PC-3 (cell line): ENCODE measurements at places on chromosomes 2 and 18. TPM values are rescaled to one million over a fixed set of nuclear protein-coding genes. Genes with fewer than 3 reads are reported as not detected.

Gene DLX1
- total RNA-seq, result 7.6 and 13.2 TPM in 2 replicates

Gene POTEJ
- total RNA-seq, result not detected in 2 replicates

Gene VSNL1
- total RNA-seq, result not detected in 2 replicates

Gene CACNB4
- not detected in 2 replicates for total RNA-seq

Gene CASP10
- 1.3 and 4.2 TPM in 2 replicates for total RNA-seq

Gene UGT1A3
- not detected in 2 replicates for total RNA-seq

Gene MREG
- 24.4 and 35.4 TPM in 2 replicates for total RNA-seq

Gene ANKRD30BL
- total RNA-seq, result not detected in 2 replicates

Gene RBM44
- 0.35 and 0.51 TPM in 2 replicates for total RNA-seq

Gene TWSG1
- total RNA-seq, result 30.1 and 32.8 TPM in 2 replicates

Gene BCL2
- total RNA-seq, result 1.3 and 1.5 TPM in 2 replicates

Gene REEP1
- 0.06 TPM in 1 of 2 replicates, not detected in the other for total RNA-seq

Gene LIPG
- 9.1 and 14.8 TPM in 2 replicates for total RNA-seq

Gene SULT1C3
- total RNA-seq, result not detected in 2 replicates

Gene AGBL5
- 14.1 and 19.2 TPM in 2 replicates for total RNA-seq

- no peaks in the 10 kb centered on the region for H3K36me3 ChIP-seq
- DNase-seq, result peak; percentile 77
- peaks cover 12% of the 10 kb centered on the region for H3K4me1 ChIP-seq
- peaks cover 13% of the 10 kb centered on the region; the same call in 1 of the 2 replicates for H3K27me3 ChIP-seq
Observed at GRCh38 chr2:178747767-178748166, 59.5 kb downstream of the TTN start.

- no peak overlapping the region for H3K27ac ChIP-seq
- no peaks in the 10 kb centered on the region for H3K27me3 ChIP-seq
- H3K4me1 ChIP-seq, result peaks cover 11% of the 10 kb centered on the region
Observed at GRCh38 chr2:237725661-237726060, 72.9 kb upstream of the RBM44 start.

DNA sequence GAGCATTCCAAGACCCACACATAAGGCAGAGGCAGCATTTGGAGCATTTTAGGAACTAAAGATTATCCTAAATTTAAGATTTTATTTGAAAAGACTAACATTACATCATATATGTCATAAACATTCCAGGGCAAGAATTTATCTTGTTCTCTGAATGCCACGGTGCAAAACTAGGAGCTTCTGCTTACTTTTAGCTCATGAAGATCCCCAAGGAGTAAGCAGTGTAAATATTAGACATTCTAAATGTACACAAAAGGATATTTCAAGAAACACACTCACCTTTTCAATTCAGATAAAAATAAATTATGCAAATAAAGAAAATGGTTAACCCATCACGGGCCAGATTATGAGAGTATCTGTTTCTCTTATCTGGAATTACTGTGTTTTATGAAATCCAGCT, 101.7 kb upstream of the ETAA1 start:
- peak overlapping the region; percentile 33; the same call in 1 of the 2 replicates for H3K4me3 ChIP-seq
- H3K27me3 ChIP-seq, result no peaks in the 10 kb centered on the region
- H3K36me3 ChIP-seq, result no peaks in the 10 kb centered on the region
- H3K27ac ChIP-seq, result peak overlapping the region; percentile 76
- peaks cover 34% of the 10 kb centered on the region for H3K4me1 ChIP-seq
- DNase-seq, result peak; percentile 65

- no peak overlapping the region for H3K27ac ChIP-seq
- DNase-seq, result no peak
- no peak overlapping the region for H3K4me3 ChIP-seq
- H3K36me3 ChIP-seq, result peaks cover 3% of the 10 kb centered on the region; the same call in 1 of the 2 replicates
Observed at GRCh38 chr2:110905217-110905616, 172.8 kb downstream of the ACOXL start.

DNA sequence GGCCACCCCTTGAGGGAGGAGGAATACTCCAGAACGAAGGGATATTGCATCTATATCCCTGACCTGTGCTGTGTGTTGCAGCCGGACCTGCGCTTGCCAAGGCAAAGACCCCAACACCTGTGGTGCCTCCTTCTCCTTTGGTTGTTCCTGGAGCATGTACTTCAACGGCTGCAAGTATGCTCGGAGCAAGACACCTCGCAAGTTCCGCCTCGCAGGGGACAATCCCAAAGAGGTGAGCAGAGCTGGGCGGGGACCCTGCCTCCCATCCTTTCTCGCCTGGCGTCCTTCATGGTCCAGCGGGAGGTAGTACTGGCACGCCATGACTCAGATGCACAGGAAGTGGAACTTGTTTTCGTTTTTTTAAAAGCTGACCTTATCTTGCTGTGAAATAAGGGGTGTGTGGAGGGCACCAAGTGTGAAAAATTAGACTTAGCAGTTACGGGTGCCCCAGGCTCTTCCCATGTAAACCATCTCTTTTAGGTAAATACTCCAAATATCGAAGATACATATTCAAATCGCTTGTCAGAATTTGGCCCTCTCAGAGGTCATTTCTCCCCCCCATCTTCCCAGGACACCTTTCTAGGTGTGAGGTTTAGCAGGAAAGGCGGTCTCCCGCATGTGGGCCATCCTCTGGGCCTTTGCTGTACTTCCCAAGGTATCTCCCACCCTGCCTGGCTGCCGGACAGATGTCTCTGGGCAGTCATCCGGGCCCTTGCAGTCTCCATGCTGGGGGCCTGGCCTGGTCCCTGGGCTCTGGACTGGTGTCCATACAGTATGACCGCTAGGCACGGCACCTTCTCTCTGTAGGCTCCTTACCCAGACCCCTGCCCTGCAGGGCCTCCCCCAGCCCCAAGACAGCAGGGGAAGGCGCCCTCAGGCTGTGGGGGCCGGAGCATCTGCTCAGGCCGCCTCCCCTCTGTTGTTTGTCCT, 57.6 kb downstream of the BOLA3 start:
- no peak for DNase-seq
- no peak overlapping the region for H3K27ac ChIP-seq
- no peaks in the 10 kb centered on the region for H3K27me3 ChIP-seq
- no peak overlapping the region for H3K4me3 ChIP-seq
- H3K4me1 ChIP-seq, result no peaks in the 10 kb centered on the region
- peaks cover 19% of the 10 kb centered on the region; the same call in 1 of the 2 replicates for H3K36me3 ChIP-seq

DNA sequence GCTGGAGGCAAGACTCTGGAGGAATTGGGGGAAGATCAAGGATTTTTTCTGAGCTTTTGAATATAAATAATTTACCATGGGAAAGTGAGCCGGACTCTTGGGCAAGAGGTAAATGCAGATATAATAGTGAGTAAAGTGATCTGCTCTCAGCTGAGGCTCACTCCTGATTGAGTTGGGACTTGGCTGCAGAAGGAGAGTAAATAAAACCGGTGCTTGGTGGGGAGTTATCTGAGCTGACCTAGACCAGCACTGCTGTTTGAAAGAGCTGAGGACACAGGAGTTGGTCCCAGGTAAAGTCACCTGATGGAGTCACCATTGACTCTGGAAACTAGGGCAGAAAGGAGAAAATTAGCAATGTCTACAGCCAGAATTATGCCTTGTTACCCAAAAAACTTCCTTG, 57.3 kb upstream of the LRPPRC start:
- no peaks in the 10 kb centered on the region for H3K4me1 ChIP-seq
- H3K27me3 ChIP-seq, result no peaks in the 10 kb centered on the region
- H3K36me3 ChIP-seq, result no peaks in the 10 kb centered on the region
- no peak for DNase-seq
- no peak overlapping the region for H3K27ac ChIP-seq

DNA sequence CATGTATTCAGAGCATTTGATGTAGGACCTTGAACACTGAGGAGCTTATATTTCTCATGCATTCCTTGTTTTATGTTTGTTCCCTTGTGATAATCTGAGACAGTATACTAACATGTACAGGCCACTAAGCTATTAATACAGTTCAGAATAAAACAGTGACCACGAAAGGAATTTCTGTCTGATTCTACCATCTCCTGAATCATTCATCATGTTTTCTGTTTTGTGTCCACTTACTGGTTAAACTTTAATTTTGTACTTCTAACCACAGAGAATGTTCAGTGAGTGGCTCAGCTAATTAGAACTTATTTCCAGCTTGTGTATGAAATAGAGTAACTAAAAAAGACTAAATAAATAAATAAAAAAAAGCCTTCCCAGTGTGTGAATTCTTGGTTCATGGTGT, 110.4 kb downstream of the LRP1B start:
- H3K27me3 ChIP-seq, result no peaks in the 10 kb centered on the region
- DNase-seq, result no peak
- no peak overlapping the region for H3K27ac ChIP-seq
- no peaks in the 10 kb centered on the region for H3K36me3 ChIP-seq
- no peak overlapping the region for H3K4me3 ChIP-seq
- H3K4me1 ChIP-seq, result no peaks in the 10 kb centered on the region

- H3K4me3 ChIP-seq, result no peak overlapping the region
- H3K27ac ChIP-seq, result no peak overlapping the region
- H3K27me3 ChIP-seq, result no peaks in the 10 kb centered on the region
- no peaks in the 10 kb centered on the region for H3K36me3 ChIP-seq
- DNase-seq, result no peak
Observed at GRCh38 chr18:12769644-12770440, 67.0 kb downstream of the PSMG2 start.

DNA sequence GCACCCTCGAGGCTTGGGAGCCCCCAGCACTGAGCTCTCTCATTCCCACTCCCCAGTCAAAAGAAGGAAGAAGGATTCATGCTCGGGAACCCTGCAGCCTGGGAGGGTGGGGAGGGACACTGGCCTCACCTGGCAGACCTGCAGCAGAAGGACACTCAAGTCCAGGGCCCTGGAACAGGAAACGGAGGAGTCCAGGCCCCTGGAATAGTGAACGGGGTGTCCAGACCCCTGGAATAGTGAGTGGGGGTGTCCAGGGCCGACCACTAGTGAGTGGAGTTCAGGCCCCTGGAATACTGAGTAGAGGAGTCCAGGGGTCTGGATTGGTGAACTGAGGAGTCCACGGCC, 292.5 kb downstream of the NDUFA10 start:
- H3K36me3 ChIP-seq, result no peaks in the 10 kb centered on the region
- H3K4me3 ChIP-seq, result no peak overlapping the region
- no peaks in the 10 kb centered on the region for H3K4me1 ChIP-seq
- no peak overlapping the region for H3K27ac ChIP-seq

DNA sequence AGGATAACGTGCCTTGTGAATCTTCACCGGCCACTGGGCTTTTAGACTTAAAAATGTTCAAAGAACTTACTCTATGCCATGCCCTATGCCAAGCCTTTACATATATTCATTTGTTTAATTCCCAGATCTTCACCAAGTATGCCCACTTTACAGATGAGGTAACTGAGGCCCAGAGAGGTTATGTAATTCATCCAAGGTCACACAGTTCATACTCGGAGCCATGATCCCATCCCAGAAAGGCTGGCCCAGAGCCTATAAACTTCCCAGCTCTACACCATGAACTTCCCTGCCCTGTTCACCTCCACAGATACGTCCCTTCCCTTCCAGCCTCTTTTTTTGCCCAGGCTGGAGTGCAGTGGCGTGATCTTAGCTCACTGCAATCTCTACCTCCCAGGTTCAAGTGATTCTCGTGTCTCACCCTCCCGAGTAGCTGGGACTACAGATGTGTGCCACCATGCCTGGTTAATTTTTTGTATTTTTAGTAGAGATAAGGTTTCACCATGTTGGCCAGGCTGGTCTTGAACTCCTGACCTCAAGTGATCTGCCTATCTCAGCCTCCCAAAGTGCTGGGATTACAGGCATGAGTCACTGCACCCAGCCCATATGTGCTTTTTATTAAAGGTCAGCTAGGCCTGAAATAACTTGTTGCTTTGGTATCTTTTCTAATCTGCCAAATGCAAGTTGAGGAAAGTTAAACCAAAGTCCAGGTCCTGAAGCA, 44.1 kb downstream of the MTHFD2 start:
- H3K27me3 ChIP-seq, result no peaks in the 10 kb centered on the region
- H3K4me1 ChIP-seq, result no peaks in the 10 kb centered on the region
- no peak overlapping the region for H3K27ac ChIP-seq
- no peak overlapping the region for H3K4me3 ChIP-seq
- no peaks in the 10 kb centered on the region for H3K36me3 ChIP-seq

- no peaks in the 10 kb centered on the region for H3K36me3 ChIP-seq
- DNase-seq, result no peak
- no peaks in the 10 kb centered on the region for H3K27me3 ChIP-seq
- H3K4me1 ChIP-seq, result peaks cover 8% of the 10 kb centered on the region
- no peak overlapping the region for H3K27ac ChIP-seq
Observed at GRCh38 chr2:238886453-238887094, 38.7 kb downstream of the TWIST2 start.

DNA sequence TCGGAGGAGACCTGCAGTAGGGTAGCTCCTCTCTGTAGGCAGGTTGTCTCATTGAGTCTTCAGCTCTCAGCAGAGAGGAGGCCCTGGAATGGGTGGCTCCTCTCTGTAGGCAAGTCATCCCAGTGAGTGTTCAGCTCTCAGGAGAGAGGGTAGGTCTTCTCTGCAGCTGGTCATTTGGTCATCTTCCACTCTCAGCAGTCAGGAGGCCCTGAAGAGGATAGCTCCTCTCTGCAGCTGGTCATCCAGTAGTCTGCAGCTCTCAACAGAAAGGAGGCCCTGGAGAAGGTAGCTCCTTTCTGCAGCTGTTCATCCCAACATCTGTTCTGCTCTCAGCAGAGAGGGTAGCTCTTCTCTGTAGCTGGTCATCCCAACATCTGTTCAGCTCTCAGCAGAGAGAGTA, 26.0 kb upstream of the RUFY4 start:
- H3K4me3 ChIP-seq, result no peak overlapping the region
- DNase-seq, result no peak
- no peaks in the 10 kb centered on the region for H3K4me1 ChIP-seq
- H3K27ac ChIP-seq, result no peak overlapping the region
- peaks cover 21% of the 10 kb centered on the region for H3K27me3 ChIP-seq

DNA sequence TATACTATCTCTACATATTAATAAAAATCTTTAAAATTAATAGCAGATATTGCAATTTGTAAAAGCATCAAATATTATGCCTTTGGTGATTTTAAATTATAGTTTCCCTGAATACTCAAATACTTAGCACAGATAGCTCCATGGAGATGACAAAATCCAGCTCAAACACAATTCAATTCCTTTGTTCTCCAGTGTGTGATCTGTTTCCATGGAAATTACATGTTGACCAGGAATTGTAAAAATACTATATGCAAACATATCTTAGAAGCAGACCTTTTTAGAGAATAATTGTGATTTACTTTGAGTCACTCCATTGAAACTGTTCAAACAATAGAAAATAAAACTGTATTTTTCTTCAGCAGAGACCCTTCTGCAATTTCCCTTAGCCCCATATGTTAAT, 68.3 kb downstream of the FAM161A start:
- peaks cover 7% of the 10 kb centered on the region for H3K4me1 ChIP-seq
- no peaks in the 10 kb centered on the region for H3K27me3 ChIP-seq
- H3K27ac ChIP-seq, result 0 out of 2 replicates have a peak overlapping the region, but pooled peaks have one; percentile 16
- no peaks in the 10 kb centered on the region for H3K36me3 ChIP-seq

GRCh38 chr2:127108090-127108523, 1.2 kb upstream of the BIN1 start:
- no peak overlapping the region for H3K27ac ChIP-seq
- no peak for DNase-seq
- H3K4me1 ChIP-seq, result peaks cover 18% of the 10 kb centered on the region; the same call in 1 of the 2 replicates
- no peaks in the 10 kb centered on the region for H3K36me3 ChIP-seq

GRCh38 chr18:11324510-11324909, 175.1 kb upstream of the PIEZO2 start:
- DNase-seq, result no peak
- peak overlapping the region; percentile 56 for H3K27ac ChIP-seq
- H3K4me3 ChIP-seq, result no peak overlapping the region
- no peaks in the 10 kb centered on the region for H3K36me3 ChIP-seq
- H3K27me3 ChIP-seq, result no peaks in the 10 kb centered on the region

GRCh38 chr2:203327901-203328759, at the start of gene ABI2:
Gene ABI2, plus strand, starts transcription at chr2:203328394. Its CDS starts 121 bp downstream, at chr2:203328515.
- peak within 1 kb of the TSS; percentile 74 for H3K27ac ChIP-seq
- H3K4me1 ChIP-seq, result peaks cover 18% of the 10 kb centered on the region
- peak; percentile 87 for DNase-seq
- H3K4me3 ChIP-seq, result peak within 1 kb of the TSS; percentile 88
- no peaks in the 10 kb centered on the region for H3K27me3 ChIP-seq
